Occipital lobe (tissue), 3 donors: ENCODE measurements at places on chromosomes 1 and 21. TPM values are rescaled to one million over a fixed set of nuclear protein-coding genes. Genes with fewer than 3 reads are reported as not detected.

- DNase-seq: no peak
Measured at GRCh38 chr1:214540324-214540723, 11.1 kb downstream of the PTPN14 start.

DNA sequence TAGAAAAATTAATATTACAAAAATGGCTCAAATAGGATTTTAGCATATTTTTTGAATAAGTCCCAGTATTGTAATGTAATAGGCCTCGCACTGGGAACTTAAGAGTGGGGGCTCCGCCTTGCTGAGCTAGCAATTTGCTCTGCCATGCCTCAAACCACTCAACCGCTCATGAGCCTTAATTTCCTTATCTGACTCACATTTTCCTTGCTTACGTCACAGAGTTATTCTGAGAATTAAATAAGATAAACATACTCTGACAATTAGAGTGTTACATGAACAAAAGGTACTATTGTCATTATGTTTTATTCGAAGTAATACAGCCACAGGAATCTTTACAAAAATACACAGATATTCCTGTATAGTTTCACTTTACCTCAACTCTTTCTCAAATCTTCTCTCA lies 108.1 kb downstream of the SLC44A5 start:
- DNase-seq: no peak

DNA sequence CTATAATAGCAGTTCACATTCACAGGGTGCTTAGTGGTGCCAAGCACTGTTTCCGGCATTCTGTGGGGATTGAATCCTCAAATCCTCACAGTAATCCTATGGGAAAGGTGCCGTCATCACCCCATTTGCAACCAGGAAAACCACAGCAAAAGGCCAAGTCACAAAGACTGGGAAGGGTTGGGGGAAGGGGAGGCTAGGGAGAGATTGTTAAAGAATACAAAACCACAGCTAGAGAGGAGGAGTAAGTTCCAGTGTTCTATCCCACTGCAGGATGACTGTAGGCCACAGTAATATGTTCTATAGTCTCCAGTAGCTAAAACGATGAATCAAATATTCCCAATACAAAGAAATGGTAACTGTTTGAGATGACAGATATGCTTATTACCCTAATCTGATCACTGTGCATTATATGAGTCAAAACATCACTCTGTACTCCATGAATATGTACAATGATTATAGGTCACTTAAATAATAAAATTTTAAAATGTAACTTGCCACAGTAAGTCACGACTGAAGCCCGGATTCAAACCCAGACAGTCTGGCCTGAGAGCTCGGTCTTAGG lies 256.8 kb downstream of the TOMM20 start:
- DNase-seq: no peak

GRCh38 chr1:29782846-29783507 lies 546.7 kb downstream of the PTPRU start:
- no peak for DNase-seq

GRCh38 chr21:27787046-27787445 lies 820.2 kb upstream of the ADAMTS5 start:
- DNase-seq: no peak

DNA sequence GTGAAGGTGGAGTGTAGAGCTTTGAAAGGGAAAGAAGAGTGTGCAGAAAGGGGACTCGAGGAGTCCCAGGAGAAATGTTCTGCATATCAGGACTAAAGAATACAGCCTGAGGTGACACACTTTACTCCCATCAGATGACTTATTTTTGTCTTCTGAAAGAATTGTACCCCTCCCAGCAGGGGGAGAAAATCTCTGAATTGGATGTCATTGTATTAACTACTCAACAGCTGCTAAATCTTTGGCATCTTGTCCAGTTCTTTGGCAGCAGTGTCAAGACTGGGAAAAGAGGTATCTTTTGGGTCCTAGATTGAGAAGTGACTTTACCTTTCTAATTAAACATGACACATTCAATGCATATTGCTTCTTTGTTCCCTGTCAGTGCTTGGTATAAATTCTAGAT lies 18.9 kb downstream of the UBE4B start:
- DNase-seq: no peak

DNA sequence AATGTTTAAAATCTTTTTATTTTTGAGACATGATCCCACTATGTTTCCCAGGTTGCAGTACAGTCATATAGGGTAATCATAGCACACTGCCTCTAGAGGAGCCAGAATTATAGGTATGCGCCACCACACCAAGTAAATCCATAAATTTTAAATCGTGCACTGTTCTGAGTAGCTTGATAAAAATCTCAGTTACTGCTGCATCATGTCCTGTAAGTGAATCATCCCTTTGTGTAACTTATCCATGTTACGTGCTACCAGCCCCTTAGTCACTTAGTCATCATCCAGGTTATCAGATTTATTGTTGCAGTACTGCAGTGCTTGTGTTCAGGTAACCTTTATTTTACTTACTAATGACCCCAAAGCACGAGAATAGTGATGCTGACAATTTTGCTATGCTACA lies 1770.9 kb downstream of the BRINP3 start:
- no peak for DNase-seq

DSCAM gene
- total RNA-seq: 13.3 TPM

SH3GLB1 gene
- 107 TPM for total RNA-seq

ZNF593OS gene
- not detected for total RNA-seq
